ENCODE measurements at places on chromosomes 5 and 9.

DNA sequence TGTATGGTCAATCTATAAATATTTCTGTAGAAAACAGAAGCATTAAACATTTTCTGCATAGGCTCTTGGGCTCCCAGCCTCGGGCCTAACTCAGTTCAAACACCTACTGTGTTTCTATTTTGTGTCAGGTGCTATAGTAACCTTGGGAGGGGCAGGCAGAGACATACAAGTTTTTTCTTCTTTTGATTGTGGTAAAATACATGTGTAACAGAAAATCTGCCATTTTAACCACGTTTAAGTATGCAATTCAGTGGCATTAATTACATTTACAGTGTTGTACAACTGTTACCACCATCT is 40.8 kb upstream of the FOXE1 start:
- DNase-seq, result no peak

DNA sequence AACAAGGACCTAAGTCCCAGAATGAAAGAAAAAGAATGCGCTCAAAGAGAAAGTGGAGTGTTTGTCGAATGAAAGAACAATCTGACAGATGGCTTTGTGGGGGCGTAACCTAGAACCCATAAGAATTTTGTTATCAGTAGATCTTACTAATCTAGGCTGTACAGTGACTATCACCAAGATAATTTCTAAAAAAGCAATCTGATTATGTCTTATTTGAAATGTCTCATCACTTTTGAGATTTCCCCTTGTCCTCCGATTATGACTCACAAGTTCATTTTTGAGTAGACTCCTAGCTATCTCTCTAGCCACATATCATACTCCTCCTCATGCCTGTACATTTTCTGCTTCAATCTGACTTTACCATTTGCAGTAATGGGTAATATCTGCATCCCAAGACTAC is 135.6 kb upstream of the SMARCA2 start:
- DNase-seq, result no peak

DNA sequence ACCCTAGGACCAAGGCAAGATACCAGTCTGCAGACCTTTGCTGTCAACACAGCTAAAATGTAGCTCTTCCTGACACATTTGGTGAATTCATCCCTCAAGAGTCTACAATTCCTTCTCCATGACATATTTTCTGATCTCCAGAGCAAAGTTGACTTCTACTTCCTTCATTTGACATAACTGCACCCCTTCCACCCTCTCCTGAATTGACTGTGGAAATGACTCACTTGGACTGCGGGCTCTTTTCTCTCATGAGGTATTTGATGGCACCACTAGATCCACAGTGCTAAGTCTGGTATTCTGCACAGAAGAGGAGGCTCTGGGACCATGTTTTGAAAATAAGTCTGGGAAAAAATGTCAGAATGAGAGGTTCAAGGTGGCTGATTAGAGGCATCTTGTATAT is 338.4 kb upstream of the TRPC7 start:
- no peak for DNase-seq

DNA sequence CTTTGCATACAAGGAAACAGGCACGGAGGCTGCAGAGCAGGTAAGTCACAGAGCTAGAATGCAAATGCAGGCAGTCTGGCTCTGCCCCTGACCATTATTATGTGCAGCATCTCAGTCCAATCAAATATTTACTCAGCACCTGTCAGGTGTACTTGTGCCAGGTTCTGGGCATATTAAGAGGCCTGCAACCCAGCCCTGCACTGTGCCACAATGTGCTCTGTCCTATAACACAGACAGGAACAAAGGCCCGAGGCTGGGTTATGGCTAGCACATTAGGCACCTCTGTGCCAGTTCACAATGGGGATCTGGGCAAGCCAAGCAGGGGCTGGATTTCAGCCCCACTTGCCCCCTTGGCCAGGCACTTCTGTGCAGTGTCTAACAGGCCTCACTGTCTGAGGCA is 14.0 kb downstream of the ARL15 start:
- no peak for DNase-seq

GRCh38 chr5:1239505-1240251 is 14.5 kb downstream of the SLC6A18 start:
- DNase-seq, result no peak

GRCh38 chr5:56514245-56514644 is 281.1 kb upstream of the ANKRD55 start:
- DNase-seq, result no peak

GRCh38 chr9:130143958-130144366 is 28.2 kb upstream of the NCS1 start:
- peak; percentile 18 for DNase-seq

GRCh38 chr9:103169798-103170197 is 174.7 kb downstream of the CYLC2 start:
- no peak for DNase-seq

- no peak for DNase-seq
These were observed 187.8 kb downstream of the FANCC start for GRCh38 chr9:95129476-95130291.

DNA sequence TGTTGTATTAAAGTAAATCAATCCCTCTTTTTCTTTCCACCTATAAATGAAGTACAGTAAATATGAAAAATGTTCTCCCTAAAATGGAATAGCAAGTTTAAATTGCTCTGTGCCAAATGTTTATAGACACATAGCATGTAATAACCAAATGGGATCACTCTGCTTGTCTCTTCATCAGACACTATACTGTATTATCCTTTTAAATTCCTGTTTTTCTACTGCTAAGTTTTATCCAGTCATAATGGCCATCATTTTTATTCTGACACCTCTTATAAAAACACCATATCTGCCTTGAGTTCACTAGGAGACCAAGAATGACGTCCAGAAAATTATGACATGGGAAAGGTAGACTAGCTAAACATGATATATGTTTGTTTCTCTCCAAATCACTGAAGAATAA is 252.8 kb downstream of the CAAP1 start:
- no peak for DNase-seq

- no peak for DNase-seq
These were observed 83.5 kb downstream of the PDE4D start for GRCh38 chr5:59810041-59810440.

DNA sequence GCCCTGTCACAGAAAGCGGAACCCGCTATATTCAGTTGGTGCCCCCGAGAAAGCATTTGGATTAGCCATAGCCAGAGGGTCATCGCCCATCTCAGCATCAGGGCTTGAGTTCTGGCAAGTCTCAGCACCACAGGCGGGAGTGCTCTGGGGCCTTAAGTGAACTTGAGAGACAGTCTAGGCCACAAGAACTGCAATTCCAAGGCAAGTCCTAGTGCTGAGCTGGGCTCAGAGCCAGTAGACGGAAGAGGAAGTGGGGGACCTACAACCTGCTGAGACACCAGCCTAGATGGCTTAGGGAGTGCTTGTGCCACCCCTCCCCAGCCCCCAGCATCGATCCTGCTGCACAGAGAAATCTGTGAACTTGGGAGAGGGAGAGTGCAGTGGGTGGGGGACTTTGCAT is 594.9 kb downstream of the CCDC171 start:
- no peak for DNase-seq

- no peak for DNase-seq
These were observed 52.0 kb upstream of the SLC25A51 start for GRCh38 chr9:37955781-37956422.

DNA sequence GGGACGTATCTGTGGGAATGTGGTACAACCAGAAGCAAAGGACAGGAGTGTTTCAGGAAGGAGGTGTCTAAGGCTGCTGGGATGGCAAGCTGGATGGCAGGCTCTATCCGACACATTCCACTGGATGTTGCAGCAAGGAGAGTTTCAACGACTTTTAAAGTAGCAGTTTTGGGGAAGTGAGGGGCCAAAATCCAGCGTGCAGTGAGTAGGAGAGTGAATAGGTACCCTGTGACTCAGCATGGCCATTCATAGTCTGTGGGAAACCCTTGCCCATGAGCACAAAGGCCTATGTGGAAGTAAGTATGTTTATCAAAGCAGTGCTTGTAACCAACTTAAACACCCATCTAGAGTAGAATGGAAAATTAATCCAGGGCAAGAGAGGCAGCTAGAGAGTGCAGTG is 664.7 kb downstream of the ACTL7B start:
- no peak for DNase-seq

- no peak for DNase-seq
These were observed 72.6 kb downstream of the DAPK1 start for GRCh38 chr9:87570000-87570908.

DNA sequence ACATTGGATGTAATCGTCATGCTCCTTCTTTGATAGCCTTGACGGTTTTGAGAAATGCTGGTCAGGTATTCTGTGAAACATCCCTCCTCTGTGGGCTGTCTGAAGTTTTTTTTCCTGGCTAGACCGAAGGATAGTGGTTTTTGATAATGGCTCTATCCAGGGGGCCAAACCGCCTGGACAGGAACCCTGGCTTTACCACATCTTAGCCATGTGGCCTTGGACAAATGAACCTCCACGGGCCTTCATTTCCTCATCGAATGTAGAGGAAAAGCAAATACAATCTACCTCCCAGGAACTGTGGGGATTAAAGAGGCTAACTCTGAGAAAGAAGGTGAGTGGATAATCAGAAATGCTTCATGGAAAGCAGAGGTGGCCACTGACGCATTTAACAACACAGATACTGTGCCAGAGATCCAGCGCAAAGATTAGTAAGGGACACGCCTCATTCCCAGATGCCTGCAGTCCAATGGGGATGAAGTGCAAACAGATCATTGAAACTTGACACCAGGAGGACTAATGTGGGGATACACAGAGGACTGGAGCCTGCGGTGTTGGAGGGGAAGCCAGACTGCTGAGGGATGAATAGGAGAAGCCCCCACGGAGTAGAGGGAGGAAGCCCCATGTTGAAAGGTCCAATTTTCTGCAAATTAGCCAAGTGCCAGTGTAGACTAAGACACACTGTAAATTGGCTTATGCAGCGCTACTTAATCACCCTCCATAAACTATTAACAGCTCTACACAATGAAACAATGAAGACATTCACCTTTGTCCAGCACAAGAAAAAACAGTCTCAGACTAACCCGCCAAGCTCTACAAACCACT is 41.6 kb downstream of the MYO10 start:
- peak; percentile 86 for DNase-seq

DNA sequence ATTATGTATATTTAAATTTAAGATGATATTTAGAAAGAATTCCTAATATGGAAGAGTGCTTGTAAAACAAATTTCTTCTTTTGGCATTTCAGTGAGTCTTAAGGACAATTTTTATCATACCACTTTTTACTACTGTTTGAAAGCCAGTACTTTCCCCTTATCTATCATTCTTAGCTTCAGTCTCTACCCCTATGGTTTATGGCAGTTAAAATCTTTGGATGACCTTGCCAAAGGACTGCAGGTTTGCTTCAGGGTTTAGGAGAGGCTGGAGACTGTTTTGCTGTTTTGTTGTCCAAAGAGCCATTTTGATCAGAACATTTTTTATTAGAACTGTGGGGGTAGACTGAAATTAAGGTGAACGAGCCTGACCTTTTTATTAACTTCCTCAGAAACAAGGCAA is 30.8 kb downstream of the SLC38A9 start:
- DNase-seq, result no peak

DNA sequence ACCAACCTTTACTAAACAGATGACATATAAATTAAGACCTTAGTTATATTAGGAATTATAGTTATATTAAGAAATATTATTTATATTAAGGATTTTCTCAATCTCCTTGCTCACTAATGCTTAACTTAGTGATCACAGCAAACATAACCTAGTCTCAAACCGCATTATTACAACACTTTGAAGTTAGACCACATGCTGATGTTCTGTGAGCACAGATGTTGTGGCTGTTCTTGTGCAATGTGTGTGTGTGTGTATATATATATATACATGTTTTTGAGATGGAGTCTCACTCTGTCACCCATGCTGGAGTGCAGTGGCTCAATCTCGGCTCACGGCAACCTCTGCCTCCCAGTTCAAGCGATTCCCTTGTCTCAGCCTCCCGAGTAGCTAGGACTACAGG is 20.5 kb downstream of the ELP1 start:
- no peak for DNase-seq

DNA sequence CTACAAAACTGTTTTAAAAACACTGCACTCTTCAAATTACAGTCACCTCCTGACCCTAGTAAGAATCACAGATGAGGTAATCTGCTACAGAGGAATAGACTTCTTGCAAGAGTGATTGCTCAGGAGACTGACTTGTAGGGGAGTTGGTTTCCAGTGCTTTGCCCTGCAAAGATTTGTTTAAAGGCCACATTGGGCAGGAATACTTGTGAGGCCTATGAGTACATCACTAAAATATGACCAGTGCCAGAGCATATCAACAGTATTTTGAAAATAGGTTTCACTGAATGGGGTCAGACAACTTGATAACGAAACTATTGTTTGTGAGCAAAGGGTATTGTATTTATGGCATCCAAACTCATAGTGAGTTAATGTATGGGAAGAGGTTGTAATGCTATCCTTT is 21.5 kb upstream of the CTNND2 start:
- no peak for DNase-seq

- DNase-seq, result no peak
These were observed 115.9 kb upstream of the FOXD4L5 start for GRCh38 chr9:65400886-65401285.

DNA sequence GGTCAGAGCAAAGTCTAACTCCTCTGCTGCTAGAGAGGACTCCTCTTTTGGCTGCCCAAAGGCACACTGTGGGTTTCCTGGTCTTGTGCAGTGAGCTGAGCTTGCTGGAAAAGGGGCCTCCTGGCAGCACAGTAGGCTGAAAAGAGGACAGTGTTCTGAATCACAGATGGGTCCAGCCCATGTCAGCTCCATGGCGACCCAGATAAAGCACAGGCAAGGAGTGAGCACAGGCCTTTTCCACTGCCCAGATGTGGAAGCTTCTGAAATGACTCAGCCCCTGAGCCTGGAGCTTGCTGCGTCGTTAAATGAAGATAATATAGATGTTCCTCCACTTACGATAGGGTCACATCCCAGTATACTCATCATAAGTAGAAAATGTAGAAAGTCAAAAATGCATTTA is 8.1 kb downstream of the CCDC180 start:
- DNase-seq, result peak; percentile 38

DNA sequence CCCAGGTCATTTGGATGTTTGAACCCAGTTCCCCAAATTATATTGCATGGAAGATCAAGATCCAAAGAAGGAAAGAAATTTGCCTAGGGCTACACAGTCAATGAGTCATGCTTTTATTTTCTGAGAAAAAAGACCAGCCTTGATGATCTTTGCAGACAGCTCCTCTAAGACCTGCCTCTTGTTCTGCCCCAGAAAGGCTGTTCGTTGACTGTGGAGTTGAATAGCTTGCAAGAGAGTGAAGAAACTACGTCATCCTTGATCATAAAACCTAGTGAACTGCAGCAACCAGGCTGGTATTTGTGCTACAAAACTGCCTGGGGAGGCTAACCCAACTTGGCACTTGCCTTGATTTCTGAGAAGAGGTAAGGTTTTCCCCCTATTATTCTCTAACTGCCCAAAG is 263.9 kb downstream of the PAPPA start:
- DNase-seq, result no peak

GRCh38 chr5:167716126-167716775 is 575.2 kb upstream of the WWC1 start:
- peak; percentile 60 for DNase-seq

DNA sequence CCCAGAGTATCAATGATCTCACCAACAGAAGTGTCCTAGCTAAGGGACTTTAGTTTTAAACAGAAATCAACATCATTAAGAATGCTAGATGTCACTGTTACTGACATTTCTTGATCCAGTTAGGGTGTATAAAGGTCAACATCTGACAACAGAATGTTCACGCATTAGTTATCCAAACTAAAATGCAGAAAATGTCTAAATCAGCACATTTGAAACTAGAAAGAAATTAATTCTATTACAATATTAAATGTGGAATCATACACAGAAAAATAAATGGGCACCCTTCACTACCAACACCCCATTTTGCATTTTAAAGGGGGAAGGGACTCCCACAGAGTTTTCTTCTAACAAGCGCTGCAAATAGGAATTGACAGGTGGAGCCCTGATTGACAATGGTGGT is 24.5 kb downstream of the ELAVL2 start:
- no peak for DNase-seq

- DNase-seq, result no peak
These were observed 195.8 kb upstream of the CDH6 start for GRCh38 chr5:30997681-30998080.
